Memory B cell (primary cell): ENCODE measurements at places on chromosomes 4 and X.

DNA sequence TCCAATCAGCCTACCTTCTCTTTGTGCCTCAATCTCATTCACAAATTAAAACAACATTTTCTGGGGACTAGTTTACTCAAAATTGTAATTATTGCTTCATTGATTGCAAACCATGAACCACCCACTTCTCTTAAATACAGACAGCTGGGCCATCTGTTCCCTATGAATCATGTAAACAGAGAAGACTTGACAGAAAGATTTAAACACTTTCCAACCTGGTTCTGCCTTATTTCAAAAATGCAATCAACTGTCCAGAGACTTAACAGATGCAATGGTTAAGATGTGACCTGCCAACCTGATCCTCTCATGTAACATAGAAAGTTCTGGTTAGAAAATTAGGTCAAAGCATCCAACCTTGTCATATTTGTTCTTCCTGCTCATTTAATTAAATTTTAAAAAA is 20.8 kb upstream of the SERTM2 start:
- no peak for DNase-seq

DNA sequence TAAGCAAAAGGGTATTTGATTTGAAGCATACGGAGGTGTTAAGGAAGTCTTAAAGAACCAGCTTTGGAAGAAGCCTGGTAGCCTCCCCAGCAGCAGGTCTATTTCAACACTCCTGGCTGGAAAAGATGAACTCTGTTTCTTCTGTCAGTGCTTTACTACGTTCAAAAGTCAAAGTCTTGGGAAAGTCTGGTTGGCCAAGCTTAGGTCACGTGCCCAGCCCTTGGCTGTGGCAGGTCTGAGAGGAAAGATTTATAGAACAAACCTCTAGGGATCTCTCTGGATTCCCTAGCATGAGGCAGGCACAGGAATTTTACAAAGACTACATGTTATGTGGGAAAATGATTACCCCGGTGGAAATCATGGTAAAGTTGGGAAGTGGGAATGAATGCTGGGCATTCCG is 8.6 kb upstream of the ARHGAP10 start:
- DNase-seq: no peak

DNA sequence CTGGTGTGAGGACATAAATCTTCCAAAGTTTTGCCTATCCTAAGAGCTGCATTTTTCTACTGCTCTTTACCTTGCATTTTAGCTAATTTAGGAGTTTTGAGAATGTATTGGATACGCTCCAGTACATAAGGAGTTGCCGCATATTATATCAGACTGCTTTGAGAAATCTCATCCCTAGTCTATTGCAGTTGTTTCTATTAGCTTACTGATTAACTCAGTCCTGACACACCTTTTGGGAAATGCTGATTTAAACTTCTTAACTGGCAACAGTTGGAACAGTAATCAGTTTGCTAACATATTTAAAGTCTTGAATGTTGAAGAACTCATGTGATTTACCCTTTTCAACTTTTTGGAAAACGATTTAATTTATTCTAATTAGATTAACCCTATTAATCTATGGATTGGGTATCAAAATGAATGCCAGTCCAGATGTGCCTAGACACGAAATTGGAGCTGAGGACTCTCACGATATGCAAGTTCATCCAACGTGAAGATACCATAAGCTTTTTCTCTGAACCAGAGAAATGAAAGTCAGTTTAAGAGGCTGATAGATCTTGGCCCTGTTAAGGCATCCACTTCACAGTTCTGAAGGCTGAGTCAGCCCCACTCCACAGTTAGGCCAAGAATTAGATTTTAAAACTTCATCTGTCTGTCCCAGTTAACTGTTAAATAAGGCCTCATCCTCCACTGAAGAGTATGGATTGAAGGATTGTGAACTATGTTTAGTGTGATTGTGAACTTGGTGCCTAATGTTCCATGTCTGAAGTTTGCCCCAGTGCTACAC is 90.0 kb downstream of the MAOA start:
- no peak for DNase-seq

DNA sequence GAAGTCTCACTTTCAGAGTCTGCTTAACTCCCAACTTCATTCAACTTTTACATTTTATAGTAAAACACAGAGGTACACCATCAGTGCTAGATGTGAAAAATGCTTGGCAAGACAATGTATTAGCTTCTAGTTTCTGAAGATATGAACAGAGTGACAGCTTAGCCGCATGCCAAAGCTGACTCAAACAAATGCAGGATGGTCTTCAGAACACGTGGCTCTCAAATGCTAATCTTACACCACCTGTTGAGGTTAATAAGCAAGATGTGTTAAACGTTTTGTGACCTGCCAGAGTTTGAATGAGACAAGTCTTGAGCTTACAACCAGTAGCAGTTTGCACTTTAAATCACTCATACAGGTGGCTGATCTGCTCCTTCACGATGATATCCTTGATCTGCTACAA is 18.9 kb upstream of the GPM6B start:
- no peak for DNase-seq

GRCh38 chr4:6180841-6181631 is 19.3 kb downstream of the JAKMIP1 start:
- no peak for DNase-seq

DNA sequence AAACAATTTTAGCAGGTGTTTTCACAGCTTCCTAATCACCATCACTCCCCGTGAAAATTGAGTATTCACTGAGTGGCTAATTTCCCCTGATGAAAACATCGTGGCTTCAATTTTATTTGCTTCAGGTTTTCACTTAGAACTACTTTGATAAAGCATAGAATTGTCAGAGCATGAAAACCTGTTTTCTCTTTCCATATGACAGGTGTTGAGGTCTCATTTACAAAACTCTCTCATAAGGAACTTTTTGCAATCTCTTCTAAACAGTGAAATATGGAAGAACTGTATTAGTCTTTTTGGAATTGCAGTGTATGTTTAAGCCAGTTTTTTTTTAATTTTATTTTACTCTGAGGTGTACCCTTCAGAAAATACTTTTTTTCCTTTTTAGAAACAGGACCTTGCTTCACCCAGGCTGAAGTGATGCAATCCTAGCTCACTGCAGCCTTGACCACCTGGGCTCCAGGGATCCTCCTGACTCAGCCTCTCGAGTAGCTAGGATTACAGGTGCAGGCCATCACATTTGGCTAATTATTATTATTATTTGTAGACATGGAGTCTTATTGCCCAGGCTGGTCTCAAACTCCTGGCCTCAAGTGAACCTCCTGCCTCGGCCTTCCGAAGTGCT is 111.2 kb upstream of the RAPGEF2 start:
- no peak for DNase-seq

DNA sequence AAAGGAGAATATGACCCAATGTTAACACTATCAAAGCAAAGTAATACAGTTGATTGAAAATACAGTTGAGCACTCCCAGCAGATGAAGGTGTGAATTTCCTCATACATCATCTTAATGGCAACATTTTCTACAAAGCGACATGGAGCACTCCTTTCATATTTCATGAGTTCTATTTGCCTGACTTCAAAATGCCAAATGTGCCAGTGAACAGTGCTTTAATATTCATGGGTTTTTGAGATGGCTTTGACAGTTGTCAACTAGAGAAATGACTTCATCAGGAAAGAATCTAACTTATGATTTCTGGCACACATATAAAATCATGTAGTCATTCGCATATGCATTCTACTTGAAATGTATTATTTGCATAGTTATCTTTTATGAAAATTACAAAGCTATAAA is 222.4 kb downstream of the GALNTL6 start:
- no peak for DNase-seq

GRCh38 chr4:13966231-13967195 is 339.0 kb upstream of the BOD1L1 start:
- DNase-seq: no peak

GRCh38 chrX:20217906-20218305 is 48.8 kb downstream of the RPS6KA3 start:
- DNase-seq: no peak

DNA sequence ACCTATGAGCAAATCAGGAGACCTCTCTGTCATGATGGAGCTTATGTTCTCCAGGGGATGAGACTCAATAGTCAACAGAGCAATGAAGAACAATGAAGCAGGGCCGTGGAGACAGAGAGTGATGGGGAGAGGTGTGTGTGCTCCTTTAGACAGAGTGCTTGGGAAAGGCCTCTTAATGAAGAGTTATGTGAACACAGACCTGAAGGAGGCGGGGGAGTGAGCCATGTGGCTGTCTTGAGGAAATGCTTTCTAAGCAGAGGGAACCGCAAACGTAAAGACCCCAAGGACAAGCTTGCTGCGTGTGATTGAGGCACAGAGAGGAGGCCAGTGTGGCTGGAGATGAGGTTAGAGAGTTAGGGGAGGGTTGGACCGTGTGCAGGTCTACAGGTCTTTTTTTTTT is 53.1 kb downstream of the CHRNA9 start:
- no peak for DNase-seq

DNA sequence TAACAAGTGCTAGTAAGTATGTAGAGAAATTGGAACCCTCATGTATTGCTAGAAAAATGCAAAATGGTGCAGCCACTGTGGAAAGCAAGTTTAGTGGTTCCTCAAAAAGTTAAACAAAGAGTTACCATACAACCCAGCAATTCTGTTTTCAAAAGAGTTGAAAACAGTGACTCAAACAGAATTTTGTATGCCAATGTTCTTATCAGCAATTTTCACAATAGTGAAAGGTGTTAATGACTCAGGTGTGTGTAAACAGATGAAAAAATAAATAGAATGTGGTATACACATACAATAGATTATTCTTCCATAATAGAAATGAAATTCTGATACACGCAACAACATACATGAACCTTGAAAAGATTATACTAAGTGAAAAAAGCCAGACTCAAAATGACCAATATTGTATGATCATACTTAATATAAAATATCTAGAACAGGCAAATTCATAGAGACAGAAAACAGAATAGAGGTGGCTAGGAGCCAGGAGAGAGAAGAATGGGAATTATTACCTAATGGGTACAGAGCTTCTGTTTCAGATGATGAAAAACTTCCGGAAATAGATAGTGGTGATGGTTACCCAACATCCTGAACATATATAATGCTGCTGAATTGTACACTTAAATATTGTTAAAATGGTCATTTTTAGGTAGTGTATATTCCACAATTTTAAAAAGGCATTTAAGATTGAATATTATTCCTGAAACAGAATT is 51.6 kb downstream of the WDFY3 start:
- no peak for DNase-seq

- DNase-seq: no peak
These were observed 29.1 kb downstream of the STAG2 start for GRCh38 chrX:123990602-123991001.

GRCh38 chrX:131854581-131854980 is 168.5 kb upstream of the STK26 start:
- no peak for DNase-seq

DNA sequence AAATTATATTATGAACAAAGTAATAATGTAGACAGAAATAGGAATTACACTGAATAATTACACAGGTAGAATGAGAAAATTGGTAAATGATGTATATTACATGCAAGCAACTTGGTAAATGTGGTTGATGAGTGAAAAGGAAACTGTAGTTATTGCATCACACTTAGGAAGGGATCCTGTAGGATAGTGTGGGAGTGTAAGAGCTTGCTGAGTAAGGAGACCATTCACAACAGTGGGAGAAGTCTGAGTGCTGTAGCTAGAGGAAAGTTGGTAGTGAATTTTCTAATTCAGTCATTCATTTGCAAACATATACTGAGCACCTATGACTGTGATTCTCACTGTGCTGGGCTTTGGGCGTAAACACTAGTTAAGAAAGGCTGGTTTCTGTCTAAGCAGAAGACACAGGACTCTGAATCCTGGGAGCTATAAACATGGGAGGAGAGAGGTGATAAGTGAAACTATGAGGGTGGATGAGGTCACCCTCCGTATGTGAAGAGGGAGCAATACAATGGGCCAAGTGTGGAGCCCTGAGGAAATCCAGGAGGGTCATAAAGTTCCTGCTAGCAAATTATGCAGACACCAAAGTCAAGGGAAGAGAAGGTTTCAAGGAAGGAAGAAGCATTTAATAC is 14.2 kb upstream of the CPE start:
- no peak for DNase-seq

GRCh38 chr4:135548711-135549110 is 1347.1 kb upstream of the PABPC4L start:
- DNase-seq: no peak

GRCh38 chr4:164261831-164262230 is 492.1 kb upstream of the SMIM31 start:
- DNase-seq: no peak

- no peak for DNase-seq
These were observed 54.1 kb downstream of the SHROOM3 start for GRCh38 chr4:76488888-76489685.

DNA sequence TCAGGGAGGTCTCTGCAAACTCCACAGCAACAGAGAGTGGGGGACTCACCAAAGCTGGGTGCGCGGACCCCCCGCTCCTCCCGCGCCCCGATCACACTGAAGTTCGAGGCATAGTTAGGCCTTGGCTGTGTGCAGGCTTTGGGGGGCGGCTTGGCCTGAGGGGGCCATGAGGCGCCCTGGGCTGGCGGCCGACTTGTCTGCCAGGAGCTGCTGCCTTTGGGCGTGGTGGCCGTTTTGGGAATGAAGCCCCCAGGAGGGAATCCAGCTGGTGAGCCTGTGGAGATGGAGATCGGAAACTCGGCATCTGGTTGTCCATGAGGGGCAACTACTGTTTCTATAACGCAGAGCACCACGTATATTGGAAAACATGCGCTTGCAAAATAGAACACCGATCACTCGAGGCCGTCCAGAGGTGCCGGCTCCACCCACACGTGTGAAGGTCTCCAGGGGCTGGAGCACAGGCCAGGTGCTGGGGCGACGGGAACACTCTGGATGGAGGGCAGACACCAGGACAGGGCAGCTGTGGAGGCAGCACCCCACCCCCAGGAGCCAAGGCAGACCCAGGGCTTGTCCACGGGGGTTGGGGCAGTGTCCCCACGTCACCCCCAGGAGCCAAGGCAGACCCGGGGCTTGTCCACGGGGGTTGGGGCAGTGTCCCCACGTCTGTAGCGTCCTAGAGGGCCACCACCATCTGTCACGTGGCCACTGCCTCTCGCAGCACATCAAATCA is 25.9 kb upstream of the CPLX1 start:
- DNase-seq: no peak

DNA sequence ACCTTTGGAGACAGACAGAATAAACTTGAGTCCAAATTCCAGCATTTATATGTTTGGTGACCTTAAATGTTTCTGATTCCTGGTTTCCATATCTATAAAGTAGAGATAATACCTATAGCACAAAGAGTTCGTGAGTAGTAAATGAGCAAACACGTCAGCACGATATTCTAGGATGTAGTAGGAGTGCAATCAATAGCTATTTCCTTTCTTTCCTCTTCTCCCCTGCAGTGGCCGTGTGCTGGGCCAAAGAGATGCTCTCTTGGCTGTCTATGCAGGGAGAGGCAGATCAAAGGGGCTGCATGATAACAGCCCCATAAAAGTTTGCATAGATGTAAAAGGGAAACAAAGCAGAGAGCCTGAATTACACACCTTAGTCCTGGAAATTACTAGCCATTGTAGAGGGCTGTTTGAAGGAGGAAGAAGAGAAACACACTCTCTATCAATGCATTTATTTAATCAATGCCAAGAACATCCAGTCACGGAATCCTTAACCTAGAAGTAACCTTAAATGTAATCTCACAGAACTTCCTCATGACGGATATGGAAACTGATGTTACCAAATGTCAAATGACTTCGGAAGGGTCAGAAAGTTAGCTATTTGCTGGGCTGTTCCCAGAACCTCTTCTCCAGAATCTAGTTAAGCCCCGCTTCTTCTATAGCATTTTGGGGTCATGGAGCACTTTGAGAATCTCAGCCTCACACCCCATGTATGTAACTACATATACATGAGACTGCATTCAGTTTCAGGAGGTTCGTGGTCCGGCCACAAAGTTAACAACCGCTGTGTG is 35.5 kb upstream of the PLAC8 start:
- DNase-seq: no peak
